ENCODE measurements at places on chromosomes 5 and 9.
A peak's percentile ranks its signal among the peaks of the same experiment; 100 is the strongest.

- DNase-seq: no peak
These were observed 173.5 kb downstream of the FGF1 start for GRCh38 chr5:142512043-142513042.

GRCh38 chr9:96420468-96421219, 2.5 kb upstream of the ZNF367 start:
- no peak for DNase-seq

- no peak for DNase-seq
These were observed 355.5 kb downstream of the TLR4 start for GRCh38 chr9:118059484-118060278.

DNA sequence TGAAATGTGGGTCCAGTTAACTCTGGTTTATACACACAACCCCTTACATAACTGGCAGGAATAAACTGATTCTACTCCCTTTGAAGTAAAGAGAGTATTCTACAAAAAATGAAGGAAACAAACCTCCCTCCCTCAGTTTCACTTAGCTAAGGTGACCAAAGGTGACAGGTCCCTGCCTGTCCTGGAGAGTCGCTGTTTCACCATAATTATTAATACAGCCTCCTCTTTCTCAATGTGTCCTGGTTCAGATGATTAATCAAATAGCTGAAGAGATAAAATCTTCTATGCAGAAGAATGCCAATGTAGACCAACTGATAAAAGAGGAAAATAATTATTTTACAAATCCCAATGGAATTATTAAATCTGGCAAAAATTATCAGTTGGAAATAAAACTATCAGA, 163.7 kb upstream of the GNA14 start:
- no peak for DNase-seq

GRCh38 chr9:128495296-128495695, 9.2 kb upstream of the GLE1 start:
- DNase-seq: no peak

- DNase-seq: no peak
These were observed 40.4 kb upstream of the FGF1 start for GRCh38 chr5:142726188-142726731.

DNA sequence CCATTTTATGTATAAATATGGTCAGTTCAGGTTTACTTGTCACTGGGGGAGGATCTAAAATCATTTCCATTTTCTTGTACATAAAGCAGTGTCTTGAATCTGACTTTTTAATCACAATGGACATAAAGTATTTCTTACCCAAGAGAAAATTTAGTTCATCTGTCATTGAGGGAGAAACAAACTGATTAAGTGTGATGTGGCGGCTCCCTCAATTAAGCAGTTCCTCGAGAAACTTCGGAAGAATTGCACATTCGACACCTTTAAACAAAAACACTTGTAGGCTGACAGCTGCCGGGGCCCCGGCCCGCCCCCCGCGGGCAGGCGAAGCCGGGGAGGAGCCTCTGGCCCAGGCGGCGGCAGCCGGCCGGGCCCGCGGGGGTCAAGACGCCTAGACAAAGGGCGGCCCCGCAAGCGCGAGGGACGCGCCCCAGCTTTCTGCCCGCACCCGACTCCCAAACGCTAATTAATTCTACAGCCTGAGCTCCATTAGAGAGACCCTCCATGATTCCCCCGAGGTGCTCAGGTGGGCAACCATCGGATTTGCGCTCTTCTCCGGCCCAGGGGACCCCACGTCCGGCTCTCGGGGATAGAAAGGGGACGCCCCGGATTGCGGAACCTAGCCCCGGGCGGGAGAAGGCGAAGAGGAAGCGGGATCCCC, 750 bp downstream of the TRIM36 start:
- DNase-seq: no peak

GRCh38 chr9:126773004-126773607, 31.7 kb upstream of the ZBTB43 start:
- peak; percentile 28 for DNase-seq

GRCh38 chr9:33146298-33146697, 20.8 kb downstream of the B4GALT1 start:
- DNase-seq: peak; percentile 35

DNA sequence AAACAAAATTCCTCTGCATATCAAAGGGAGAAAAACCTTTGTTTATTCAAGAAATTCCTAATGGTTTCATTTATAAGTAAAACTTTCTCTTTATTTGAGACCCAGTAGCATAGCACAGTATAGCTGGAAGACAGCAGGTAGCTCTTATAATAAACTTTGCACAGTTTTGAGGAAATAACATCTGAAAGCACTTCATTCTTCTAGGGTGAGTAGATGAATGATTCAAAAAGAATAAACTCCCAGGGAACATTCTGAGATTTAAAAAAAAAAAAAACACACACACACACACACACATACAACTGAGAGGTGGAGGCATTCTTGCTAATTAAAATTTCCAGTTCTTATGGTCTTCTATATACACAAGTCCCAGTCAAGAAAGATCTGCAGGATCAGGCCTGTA, 197.3 kb downstream of the BNC2 start:
- DNase-seq: no peak

DNA sequence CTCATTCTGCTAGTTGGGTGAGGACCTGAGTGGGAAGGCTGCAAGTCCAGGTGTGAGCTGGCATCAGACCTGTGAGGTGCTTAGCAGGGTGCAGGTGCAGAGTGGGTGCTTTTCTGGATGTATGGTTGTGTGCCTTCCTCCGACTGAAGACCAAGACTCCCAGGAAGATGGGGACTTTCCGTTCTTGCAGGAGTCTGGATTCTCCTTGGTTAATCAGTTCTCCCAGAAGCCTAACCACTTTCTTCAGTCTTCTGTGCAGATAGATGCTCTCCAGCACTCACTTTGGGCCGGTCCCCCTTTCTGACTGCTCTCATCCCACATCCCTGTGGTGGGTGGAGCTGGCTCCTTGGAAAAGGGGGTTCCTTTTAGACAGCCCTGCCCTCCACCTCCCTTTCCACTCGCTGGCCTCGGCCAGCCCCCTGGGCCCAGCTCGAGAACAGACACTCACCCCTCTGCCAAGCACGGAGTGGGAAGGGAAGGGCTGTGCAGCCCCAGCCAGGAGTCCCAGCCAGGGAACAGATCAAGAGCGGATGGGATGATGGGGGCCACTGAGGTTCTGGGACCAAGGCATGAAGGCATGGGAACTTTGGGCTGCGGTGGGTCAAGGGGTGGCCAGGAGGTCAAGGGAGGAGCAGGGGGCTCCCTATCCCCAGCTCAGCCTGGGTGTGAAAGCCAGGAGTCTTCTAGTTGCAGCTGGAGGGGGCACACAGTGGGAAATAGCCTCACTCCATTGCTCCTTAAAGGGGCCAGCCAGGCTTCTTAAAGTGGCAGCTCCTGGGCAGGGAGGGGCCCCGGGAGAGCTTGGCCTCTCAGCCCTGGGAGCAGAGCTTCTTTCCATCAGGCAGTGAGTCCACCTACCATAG, 62.4 kb downstream of the FGF18 start:
- no peak for DNase-seq

DNA sequence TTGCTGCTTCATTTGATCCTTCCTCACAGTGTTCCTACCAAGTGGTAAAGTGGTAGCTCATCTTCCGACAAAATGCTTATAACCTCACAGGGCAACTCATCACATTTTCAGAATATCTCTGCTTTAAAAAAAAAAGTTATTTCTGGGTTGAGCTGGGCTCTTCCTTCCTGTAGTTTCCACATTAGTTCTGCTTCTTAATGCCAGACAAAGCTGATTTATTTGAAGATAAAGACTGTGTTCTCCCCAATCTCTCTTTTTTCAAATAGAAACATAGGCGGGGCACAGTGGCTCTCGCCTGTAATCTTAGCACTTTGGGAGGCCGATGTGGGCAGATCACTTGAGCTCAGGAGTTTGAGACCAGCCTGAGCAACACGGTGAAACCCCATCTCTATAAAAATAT, 273.1 kb downstream of the ACTL7B start:
- DNase-seq: no peak

GRCh38 chr5:114789773-114790402, 379.8 kb downstream of the TRIM36 start:
- DNase-seq: no peak

- DNase-seq: no peak
These were observed 140.8 kb downstream of the SLC12A2 start for GRCh38 chr5:128224336-128224735.

GRCh38 chr9:98230304-98230703, 25.1 kb downstream of the TBC1D2 start:
- DNase-seq: no peak

- DNase-seq: no peak
These were observed 37.1 kb upstream of the FAM169A start for GRCh38 chr5:74903165-74903787.

DNA sequence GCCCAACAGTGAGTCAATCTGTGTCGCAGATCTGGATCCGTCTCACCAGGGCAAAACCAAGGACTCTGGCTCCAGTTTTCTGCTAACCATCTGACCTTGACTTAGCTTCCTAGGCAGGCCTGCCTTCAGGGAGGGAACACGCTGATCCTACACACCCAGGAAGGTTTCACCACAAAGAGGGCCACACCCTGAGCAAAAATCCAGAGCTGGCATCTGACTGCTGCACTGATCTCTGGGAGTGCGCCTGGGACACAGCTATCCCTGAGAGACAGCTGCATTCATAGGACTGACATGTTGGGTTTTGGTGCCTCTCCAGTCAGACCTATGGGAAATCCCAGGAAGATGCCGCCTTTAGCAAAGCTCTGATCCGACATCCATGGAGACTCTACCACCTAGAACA, 47.5 kb downstream of the CDK5RAP2 start:
- DNase-seq: no peak

DNA sequence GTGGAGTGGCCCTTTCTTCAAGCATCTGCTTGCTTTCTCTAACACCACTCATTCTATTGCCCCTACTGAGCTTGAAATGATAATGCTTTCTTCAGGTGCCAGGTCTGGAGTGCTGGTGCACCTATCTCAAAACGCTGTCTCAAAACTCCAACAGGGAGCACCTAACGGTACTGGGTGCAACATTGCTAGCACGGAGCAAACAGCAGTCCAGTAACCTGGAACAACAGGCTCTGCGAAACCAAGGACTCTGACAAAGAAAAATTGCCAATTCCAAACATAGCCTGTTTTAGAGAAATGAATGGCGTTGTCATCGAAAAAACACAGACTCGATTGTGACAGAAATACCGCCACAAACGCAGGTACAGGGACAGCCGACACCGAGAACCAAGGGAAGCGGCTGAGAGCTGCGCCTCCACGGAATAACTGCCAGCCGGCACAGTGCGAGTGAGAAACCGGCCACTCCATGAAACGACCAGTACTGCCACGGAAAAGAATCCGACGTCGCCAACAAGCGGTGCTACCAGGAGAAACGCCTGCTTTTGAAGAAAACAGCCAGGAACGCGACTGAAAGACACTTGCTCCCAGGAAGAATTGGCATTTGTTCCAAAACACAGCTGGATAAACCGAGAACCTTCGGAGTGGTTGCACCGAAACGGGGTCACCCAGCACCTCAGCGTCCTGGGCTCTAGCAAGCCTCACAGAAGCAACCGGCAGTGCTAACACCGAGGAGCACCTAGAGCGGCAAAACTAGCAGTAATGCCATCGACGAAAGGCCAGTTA, 3.1 kb downstream of the ANXA2R start:
- DNase-seq: no peak

DNA sequence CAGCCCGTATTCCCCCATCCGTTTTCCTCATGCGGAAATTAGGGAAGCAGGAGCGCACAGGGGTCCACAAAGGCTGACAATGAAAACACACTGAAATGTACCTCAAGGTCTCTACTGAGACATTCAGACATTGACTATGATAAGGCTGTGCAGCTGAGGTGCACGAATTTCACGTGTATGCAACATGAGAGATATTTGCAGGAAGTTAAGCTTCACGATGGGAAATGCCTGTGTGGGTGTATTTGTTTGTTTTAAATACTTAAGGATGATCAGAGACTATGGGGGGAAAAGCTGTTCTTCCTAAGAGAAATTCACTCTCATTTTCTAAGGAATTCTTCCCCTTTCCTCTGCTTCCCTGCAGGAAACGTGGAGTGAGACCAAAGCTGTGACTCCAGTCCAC, 2.6 kb upstream of the SPATA31E1 start:
- DNase-seq: no peak

GRCh38 chr9:115385383-115386122, 267.6 kb upstream of the TNC start:
- DNase-seq: no peak

GRCh38 chr5:162487528-162488525, 420.3 kb downstream of the GABRG2 start:
- no peak for DNase-seq

DNA sequence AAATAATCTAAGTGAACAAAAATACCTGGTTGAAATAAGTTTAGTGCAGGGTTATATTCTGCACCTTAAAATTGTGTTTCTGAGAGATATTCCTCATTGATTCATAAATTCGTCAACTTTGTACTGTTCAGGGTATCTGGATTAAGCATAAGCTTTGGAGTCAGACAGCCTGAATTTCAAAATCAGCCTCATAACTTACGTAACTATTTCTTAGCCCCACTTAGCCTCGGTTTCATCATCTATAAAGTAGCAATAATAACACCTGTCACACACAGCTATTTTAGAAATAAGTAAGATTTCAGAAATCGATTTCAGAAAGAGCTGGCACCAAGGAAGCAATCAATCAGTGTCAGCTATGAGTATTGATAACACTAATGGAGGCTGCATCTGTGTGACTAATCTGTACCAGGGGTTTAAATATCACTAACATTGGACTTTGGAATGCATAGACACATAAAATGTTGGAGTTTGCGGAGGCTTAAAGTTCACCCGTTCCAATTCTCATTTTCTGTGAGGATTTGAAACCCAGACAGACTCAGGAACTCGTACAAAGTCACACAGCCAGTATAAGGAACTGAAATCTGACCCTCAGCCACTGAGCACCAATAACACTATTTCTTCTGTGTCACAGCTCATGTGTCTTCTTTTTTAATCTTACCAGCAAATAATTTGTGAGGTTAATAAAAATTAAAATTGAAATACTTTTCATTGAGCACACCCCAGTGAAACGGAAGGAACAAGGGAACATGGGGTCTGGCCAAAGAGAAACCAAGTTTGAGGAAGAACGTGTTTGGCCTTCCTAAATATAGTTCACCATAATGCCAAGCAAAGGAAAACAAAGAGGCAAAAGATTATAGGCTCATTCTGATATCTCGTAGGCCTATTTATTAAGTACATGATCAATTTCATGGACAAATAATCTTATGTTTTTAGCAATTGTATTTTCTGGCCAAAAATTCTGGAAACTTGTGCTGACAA, 194.4 kb upstream of the PTGER4 start:
- no peak for DNase-seq

DNA sequence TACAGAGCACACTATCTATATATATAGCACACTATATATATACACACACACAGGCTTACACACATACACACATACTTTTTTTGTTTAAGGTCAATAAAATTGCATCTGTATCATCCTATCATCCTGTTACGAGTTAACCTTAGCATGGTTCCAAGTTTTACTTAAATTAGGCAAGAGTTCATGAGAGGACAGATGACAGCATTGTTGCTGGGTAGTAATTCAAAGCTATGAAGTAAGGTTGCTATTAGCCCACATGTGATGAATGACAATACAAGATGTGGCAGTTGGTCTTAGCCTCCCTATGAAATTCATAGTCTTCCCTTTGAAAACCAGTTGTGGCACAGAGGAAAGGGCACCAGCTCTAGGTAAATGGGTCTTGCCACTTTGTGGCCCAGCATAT, 438.1 kb downstream of the ACTL7B start:
- no peak for DNase-seq

- DNase-seq: no peak
These were observed 603.3 kb downstream of the KIF4B start for GRCh38 chr5:155616779-155617392.
